Panc1 (cell line): ENCODE measurements at places on chromosomes 12 and 14.

DNA sequence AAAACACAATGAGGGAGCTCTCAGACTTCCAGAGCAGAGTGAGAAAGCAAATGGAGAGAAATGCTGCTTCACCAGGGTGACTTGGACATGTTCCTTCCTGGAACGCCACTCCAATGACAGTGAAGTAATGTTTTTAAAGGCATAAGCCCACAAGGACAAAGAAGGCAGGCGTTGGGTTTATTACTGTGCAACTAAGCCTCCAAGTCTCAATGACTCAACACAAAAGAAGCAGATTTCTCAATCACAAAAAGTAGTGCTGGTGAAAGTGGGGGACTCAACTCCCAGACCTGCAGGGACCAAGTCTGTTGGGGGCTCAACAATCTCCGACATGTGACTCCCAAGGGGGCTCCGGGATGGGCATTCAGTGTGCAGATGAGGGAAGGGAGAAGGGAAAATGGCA, 505.2 kb downstream of the BCL11B start:
- no peak for DNase-seq

DNA sequence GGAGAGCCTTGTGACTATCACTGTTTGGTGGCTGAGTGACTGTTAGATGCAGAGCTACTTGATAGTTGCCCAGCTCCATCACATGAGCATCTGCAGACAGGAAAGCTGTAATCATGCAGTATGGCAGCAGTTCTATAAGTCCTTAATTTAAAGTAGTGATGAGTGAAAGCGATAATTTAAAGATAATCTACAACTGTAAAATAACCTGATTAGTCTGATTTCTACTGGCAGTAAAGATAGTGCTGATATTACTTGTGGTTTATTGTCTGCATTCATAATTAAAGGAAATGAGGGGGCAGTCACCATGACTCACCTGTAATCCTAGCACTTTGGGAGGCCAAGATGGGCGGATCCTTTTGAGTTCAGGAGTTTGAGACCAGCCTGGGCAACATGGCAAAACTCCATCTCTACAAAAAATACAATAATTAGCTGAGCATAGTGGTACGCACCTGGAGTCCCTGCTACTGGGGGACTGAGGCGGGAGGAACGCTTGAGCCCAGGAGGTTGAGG, 41.2 kb upstream of the PLEKHD1 start:
- no peak for DNase-seq

GRCh38 chr14:24233538-24233866, 773 bp downstream of the GMPR2 start:
- no peak for DNase-seq

DNA sequence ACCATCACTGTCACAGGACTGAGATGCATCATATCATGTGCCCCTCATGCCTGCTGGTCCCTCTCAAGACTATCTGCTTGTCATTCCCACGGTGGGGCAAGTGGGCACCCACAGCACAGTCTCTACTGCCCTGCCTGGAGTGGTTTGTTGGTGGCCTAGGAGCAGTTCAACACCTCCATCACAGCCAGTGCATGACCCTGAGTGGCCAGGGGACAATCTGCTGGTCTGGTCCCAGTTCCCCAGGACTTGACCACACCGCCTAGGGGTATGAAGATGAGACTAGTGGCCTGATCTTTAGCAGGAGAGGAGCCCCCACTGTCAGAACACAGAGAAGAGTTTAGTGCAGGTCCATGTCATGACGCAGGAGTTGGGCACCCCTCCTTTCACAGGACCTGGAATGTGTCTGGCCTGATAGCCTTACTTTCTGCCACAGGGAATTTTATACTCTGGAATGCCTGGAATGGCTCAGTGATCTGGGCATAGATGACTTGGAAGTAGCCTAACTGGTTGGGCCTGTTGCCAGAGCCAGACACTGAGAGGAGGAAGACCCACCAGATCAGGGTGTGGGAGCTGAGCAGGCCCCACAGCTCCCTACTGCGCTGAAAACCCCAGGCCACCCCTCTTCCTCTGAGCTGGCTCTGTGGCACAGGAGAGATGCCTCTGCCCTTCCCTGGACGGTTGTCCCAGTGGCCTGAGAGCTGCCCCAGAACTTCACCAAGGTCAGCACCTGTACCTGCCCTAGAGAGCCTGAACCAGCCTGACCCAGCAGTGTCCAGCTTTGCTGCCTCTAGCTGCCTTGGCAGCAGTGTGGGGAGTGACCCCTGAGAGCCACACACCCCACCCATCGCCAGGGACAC, 83.3 kb downstream of the PUS7L start:
- DNase-seq = no peak

DNA sequence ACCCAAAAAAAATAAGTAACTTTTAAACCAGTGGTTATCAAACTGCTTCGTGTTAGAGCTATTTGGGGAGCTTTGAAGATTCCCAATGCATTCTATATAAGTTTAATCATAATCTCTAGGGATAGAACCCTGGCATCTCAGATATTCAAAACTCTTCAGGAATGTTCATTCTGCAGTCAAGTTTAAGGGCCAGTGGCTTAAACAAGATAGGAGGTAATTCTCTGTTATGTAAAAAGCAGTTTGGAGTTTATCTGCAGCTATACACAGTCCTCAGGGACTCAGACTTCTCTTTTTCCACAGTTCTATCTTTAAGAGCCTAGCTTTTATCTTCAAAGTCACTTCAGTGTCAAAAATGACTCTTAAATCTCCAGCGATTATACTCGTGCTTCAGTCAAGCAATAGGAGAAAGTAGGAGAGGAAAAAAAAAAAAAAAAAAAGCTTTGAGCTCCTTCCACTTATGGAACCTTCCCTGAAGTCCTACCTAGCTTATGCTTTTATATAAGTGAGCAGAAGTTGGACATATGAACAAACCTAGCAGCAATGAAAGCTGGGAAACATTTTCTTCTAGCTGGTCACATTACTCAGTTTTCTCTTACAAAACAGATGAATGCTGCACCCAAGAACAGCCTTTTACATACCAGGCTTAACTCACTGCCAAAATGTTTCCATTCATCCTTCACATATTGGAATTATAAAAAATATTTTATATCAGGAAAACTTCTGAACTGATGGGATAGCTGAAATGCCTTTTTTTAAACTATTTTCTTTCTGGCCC, 302.8 kb downstream of the FSCB start:
- no peak for DNase-seq

GRCh38 chr14:22544881-22545420, 44.1 kb downstream of the DAD1 start:
- no peak for DNase-seq

DNA sequence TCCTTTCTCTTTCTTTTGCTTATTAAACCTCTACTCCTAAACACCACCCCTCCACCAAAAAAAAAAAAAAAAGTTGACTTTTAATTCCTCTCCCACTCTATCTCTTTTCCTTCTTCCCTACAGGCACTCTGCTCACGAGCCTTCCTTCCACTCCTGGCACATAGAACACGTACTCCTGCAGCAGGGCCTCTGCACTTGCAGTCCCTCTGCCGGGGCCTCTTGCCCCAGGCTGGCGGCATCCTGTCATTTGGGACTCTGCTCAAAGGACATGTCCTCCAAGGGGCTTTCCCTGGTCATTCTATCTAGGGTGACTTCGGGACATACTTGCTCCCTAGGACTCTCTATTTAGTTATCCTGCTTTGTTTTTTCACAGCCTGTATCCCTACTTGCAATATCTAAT, 7.7 kb downstream of the FOS start:
- no peak for DNase-seq

GRCh38 chr14:38302966-38303365, 47.1 kb upstream of the CLEC14A start:
- DNase-seq = no peak

GRCh38 chr12:107093417-107094182, at the start of gene CRY1:
Gene CRY1 (minus strand): TSS chr12:107093549. CDS start chr12:107092961, 588 bp downstream.
- peak; percentile 83 for DNase-seq

GRCh38 chr12:13183620-13184019, 12.9 kb upstream of the EMP1 start:
- DNase-seq = no peak

DNA sequence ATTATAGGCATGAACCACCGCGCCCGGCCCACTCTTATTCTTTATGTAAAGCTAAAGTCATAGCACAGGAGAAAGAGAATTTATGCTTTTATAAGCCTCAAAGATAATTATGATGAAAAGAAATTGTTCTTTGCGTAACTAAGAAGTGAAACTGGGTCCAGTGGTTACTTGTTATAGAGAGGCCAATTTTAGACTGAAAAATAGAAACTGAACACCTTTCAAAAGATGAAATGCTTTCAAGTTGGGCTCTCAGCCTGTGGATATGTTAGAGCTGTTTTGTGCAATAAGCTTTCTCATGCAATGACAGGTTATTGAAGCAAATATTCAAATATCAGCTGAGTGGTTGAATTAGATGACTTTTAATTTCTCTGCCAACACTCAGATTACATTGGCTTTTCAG, 7.9 kb downstream of the TMEM253 start:
- no peak for DNase-seq

DNA sequence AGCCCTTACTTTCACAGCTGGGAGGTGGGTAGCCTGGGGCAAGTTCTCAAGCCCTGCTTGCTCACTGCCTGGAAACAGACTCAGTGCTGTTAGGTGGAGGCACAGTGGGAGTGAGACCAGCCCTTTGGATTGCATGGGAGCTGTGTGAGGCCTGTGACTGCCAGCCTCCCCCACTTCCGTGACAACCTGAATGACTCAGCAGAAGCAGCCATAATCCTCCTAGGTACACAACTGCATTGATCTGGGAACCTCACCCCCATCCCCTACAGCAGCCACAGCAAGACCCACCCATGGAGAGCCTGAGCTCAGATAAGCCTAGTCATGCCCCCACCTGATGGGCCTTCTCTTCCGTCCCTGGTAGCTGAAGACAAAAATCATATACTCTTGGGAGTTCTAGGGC, 26.4 kb downstream of the ALG10 start:
- no peak for DNase-seq

GRCh38 chr14:74085828-74086227, 1.1 kb downstream of the LIN52 start:
- DNase-seq = no peak

GRCh38 chr12:104751120-104751519, 207.0 kb downstream of the SLC41A2 start:
- no peak for DNase-seq

GRCh38 chr14:75845136-75845804, 136.5 kb downstream of the TGFB3 start:
- no peak for DNase-seq

DNA sequence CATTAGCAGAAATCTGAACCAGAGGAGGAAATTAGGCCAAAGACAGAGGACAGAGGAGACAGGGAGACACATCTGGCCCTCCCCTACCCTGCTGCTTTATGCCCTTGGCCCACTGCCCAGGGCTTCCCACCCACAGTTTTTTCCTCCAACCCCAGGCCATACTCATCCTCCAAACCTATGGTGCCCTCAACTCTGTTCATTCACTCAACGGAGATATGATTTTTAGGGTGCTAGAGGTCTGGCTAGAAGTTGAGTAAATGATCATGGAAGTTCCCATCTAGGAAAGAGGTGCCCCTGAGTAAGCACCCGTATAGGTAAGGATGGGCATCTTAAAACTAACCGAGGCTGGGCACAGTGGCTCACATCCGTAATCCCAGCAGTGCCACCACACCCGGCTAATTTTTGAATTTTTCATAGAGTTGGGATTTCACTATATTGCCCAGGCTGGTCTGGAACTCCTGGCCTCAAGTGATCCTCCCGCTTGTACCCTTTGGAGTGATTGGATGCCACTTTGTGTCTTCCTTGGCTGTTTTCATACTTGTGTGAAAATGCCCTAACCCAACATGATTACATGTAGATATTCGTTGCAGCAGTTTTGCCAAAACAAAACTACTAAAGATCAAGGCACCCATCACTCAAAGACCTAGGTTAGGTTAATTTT, 4.4 kb downstream of the KRT18 start:
- DNase-seq = no peak

DNA sequence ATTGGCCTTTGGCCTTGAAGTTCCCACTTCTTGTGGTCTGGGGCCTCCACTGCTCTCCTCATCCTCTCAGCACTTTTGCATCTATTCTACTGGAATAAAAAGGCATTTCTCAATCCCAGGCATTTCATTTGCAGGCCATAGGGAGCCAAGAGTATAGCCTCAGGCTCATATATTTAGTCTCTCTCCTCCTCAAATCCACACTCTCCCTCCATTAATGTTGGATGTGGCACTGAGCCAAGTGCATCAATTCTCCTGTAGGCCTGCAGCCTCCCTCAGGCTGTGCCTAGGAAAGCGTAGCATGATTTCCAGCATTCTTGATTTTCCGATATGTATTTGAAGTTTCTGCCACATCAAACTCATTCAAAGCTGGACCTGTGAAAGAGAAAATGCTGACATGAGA, 211.5 kb upstream of the CPNE8 start:
- DNase-seq = no peak

DNA sequence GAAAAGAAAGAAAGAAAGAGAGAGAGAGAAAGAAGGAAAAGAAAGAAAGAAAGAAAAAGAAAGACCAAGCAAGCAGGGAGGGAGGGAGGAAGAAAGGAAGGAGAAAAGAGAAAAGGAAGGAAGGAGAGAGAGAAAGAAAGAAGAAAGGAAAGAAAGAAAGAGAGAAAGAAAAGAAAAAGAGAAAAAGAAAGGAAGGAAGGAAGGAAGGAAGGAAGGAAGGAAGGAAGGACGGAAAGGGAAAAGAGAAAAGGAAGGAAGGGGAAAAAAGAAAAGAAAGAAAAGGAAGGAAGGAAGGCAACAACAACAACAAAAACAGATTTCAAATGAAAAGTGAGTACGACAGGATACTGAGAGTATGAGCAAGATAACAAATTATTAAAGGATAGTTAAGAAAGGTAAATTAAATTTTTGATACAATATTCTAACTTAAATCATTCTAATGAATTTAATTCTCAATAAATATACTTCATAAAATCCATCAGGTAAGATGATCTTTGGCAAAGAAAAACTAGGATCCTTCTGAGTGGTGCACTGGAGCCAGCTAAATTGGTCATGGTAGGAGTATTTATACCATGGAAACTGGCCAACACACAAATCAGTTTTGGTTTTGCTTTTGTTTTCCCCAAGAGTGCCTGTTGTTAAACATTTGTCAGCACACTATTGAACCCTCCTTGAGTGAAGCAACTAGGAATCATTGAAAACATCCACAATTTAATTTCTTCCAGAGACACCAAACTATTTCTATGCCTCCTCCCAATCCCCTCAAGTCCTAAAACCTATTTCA, 56.1 kb upstream of the DYRK2 start:
- DNase-seq = no peak

DNA sequence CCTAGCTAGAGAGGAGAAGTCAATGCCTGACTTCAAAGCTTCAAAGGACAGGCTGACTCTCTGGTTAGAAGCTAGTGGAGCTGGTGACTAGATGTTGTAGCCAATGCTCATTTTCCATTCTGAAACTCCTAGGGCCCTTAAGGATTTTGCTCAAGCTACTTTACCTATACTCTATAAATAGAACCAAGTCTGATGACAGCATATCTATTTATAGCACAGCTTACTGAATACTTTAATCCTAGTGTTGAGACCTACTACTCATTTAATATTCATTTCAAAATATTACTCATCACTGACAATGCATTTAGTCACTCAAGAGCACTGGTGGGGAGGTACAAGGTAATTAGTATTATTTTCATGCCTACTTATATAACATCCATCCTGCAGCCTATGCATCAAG, 137.2 kb upstream of the PELI2 start:
- DNase-seq = no peak
